ENCODE measurements at places on chromosomes 11 and 22.
A peak's percentile ranks its signal among the peaks of the same experiment; 100 is the strongest.

DNA sequence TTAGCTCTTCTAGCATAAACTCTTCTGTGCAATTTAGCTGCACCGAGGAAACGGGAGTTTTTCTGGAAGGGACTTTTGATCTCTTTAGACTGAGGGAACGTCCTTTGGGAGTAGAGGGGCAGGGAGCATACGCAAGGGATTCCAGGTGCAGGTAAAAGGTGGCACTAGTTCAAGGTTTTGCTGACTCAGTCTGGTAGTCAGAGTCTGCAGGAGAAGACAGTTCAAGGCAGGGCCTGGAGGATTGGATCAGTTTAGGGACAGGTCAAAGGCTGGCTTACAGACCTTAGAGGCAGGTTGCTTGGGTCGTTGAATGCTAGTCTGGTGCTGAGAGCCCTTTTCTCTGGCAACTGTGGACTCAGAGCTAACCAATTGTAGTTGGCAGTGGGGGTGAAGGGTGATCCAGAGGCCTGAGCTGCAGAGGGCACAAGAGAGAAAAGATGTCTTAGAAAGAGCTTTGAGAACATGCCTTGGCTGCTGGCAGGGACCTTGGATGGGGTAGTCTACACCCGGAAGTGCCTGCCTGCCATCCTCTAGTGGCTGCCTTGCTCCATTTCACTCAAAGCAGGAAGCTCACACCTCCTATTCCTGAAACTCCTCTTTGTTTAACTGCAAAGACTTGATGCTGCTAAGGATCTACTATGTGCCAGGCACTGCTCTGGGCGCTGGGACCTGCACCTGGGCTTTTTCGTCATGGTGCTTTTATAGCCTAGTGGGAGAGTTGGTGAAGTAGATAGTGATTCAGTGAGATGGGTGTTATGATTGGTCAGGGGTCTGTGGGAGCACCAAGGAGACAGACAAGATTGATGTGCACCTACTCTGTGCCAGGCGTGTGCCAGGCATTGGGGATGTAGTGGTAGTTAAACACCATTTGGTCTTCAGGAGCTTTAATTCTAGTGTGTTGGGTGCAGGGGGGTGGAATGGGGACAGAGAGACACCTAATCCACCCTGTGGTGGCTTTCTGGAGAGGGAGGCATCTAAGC lies 17.1 kb downstream of the MIAT start:
- peak; percentile 30 for DNase-seq

- DNase-seq = no peak
Measured at GRCh38 chr11:72226701-72227100, 2.1 kb downstream of the INPPL1 start.

DNA sequence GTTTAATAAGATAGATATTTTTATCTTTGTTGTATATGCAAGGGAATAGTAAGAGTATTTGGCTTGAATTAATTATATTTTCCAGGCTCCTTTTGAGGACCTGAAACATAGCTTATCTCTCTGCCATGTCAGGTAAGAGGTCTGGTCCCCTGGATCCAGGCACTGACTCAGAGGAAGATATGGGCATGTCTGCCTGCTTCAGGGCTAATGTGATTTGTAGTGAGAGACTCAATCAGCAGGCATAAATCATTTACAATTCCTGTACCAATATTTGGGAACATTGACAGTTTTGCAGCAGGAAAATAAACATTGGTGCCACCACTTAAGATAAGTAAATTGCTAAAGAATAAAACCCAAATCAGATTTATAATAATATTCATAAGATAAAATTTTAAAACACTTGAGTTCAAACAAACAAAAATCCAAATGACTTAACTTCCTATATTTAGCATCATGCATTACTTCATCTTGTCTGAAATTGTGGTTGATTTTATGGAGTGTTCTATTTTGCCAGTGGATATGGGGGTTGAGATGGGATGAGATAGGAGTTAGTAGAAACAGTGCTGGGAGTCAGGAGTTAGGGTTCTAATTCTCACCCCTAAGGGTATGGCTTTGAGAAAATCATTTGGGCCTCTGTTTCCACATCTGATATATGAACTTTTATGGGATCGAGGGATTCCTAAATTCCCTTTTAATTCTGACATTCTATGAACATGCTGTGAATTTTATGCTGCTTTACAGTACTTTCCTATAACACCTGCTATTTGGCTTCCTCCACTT lies 5.1 kb upstream of the CALCA start:
- DNase-seq = peak; percentile 48

DNA sequence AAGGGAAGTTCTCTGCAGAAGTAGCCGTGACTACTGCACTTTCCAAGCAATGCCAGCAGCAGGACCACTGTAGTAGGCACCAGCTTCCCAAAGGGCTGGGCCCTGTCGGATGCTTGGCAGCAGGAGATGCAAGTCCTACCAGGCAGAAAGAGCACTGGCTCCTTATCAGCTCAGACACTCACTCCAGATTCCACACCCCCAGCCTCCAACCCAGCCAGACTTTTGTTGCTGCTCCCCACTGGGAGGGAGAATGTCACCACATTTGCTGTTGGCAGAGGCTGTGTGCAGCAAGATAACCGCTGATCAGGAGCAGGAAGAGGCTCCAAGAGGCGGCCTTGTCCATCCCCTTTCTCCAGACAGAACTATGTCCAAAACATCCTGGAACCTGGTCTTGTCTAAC lies 118.7 kb downstream of the C11orf58 start:
- no peak for DNase-seq

DNA sequence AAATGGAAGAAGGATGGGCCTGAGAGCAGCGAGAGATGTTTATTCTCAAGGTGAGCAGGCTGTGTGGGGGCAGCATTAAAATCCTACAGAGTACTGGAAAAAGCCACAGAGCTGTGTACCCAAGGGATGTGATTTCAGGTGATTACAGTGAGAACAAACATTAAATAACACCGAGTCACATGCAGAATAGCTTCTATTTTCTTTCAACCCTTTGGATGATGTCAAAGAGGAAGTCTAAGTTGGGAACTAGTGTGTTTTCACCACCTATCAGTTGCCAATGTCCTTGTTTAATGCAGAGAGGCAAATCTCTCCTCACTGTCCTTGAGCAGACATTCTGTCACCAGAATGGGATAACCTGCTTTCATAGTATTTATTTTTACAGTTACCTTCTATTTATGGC lies 379.6 kb upstream of the NARS2 start:
- no peak for DNase-seq

DNA sequence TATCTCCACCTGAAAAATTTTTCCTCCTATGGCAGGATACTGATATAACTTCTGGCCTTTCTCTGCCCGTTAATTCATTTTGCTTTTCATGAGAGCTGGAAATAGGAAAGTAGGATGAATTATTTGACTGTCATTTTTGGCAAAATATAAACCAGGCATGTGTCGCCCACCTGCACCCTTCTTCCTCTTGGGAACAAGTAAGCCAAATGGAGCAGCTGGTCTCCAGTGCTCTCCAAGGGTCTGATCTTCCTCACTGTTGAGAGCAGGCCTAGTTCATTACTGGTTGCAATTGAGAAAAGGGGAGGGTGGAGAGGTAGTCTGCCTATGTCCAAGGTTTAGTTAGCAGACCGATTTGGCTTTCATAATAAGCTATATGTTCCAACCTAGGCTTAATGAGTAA lies 582.2 kb downstream of the DLG2 start:
- peak; percentile 8 for DNase-seq

DNA sequence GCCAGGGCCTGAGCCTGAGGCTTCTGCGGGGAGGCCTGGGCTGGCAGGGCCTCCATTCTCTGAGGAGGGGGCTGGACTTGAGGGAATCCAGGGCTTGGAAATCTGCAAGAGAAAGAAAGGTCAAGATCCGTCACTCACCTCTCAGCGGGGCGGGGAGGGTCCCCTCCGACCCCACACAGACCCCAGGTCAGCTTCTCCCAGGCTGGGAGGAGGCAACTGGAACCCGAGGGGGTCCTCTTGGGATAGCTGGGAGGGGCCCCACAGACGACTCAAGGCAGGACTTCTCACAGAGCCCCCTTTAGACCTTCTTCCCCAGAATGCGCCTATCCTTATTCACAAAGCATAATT lies 11.0 kb downstream of the TNKS1BP1 start:
- no peak for DNase-seq

GRCh38 chr22:49367041-49367697 lies 460.5 kb downstream of the BRD1 start:
- DNase-seq = no peak

- DNase-seq = no peak
Measured at GRCh38 chr22:27391092-27391770, 410.3 kb downstream of the MN1 start.

- DNase-seq = no peak
Measured at GRCh38 chr22:22180738-22181285, 63.8 kb upstream of the VPREB1 start.

- DNase-seq = no peak
Measured at GRCh38 chr11:9570313-9571025, 3.0 kb upstream of the WEE1 start.

DNA sequence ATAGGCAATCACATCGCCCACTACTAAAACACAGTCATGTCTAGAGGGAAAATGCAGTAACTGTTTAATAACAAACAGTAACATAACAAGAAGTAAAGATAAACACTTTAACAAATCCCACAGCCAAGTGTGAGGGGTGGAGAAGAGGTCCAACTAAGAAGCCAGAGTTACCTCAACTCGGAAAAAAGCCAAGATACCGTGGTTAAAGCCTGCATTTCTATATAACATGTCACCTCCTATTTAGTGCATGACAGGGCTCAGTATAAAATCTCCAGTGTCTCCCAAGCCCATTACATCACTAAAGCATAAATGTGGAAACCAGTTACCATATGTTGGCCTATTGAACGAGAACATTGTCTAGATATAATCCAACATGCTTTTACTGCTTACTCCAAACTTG lies 281.7 kb downstream of the LRRC4C start:
- no peak for DNase-seq

DNA sequence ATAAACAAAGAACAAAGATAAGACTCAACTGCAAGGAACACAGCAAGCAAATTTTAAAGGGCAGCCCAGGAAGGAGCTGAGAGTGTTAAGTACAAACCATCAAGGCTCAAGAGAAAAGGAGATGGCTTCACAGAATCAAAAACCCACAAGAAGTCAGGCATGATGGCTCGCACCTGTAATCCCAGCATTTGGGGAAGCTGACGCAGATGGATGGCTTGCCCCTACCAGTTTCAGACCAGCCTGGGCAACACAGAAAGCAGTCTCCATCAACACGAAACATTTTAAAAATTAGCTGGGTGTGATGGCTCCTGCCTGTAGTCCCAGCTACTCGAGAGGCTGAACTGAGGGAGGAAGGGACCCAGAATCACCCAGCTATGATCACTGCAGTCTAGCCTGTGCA lies 32.6 kb downstream of the MAPK1 start:
- no peak for DNase-seq

GRCh38 chr11:131449036-131450019 lies 78.9 kb downstream of the NTM start:
- DNase-seq = no peak

- no peak for DNase-seq
Measured at GRCh38 chr11:8773916-8774539, 91.4 kb downstream of the RPL27A start.

DNA sequence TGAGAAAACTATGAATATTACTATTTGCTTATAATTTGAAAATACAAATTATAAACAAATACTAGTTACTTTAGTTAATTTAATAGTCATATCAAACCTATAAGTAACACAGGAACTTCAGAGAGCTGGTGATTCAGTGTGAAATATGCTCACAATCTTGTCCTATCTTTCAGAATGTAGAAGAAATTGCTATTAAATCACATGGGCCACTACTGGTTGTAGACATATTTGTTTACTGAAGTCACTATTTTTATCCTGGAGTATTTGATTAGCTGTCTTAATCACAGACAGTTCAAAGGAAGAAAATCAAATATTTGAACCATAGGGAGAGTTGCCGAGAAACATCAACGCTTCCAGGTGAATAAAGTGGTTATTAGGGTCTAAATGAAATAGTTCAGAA lies 187.6 kb upstream of the ANO3 start:
- DNase-seq = no peak

GRCh38 chr11:69157156-69157821 lies 1.6 kb downstream of the SMIM38 start:
- peak; percentile 90 for DNase-seq

DNA sequence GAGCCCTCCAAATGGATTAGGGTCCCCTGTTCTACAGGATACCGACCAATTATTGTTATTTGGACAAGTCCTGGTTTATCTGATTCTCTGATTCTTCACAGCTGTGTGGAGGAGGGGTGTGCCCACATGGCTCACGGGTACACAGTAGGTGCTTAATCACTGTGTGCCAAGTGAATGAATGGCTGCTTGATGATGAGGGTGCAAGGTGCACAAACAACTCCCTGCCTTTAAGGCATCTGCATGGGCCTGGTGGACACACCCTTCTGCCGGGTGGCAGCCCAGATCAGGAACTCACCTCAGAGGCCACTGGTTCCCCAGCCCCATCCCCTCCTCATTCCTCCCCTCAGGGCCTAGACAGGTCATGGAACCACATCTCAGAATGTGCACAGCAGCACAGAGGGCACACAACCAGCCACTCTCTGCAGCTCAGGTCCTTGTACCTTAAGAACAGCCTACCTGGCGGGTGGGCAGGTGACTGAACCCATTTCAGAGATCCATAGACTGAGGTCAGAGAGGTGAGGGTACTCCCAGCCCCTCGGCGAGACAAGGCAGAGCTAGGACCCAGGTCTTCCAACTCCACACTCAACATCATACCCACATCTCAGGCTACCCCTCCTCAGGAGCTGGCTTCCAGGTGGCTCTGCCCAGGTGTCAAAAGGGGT lies 50.3 kb downstream of the SHANK2 start:
- no peak for DNase-seq

GRCh38 chr11:111185266-111185665 lies 60.3 kb upstream of the POU2AF2 start:
- no peak for DNase-seq

DNA sequence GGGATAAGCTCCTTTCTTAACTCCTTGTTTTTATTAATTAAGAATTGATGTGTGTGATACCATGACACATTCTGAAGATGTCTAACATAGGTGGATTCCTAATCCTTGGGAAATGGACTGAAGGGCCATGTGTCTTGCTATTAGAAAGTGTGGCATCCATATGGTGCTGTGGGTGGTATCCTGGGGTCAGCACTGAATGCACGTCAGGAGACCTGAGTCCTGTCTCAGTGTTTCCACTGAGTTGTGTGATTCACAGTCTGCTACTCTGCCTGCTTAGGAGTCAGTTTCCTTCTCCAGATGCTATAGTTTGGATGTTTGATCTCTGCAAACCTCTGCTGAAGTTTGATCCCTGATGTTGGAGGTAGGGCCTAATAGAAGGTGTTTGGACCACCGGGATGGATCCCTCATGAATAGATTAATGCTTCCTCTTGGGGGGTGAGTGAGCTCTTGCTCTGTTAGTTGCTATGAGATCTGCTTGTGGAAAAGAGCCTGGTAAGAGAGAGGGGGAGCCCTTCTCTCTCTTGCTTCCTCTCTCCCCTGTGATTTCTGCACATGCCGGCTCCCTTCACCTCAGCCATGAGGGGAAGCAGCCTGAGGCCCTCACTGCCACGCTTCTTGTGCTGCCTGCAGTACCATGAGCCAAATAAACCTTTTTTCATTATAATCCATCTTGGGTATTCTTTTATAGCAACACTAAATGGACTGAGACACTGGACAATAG lies 666.5 kb downstream of the NTM start:
- DNase-seq = no peak

GRCh38 chr22:37208401-37209139 lies 3.7 kb downstream of the SSTR3 start:
- no peak for DNase-seq

Data from SK-N-DZ (cell line).